ENCODE measurements at places on chromosomes 4 and X.

DNA sequence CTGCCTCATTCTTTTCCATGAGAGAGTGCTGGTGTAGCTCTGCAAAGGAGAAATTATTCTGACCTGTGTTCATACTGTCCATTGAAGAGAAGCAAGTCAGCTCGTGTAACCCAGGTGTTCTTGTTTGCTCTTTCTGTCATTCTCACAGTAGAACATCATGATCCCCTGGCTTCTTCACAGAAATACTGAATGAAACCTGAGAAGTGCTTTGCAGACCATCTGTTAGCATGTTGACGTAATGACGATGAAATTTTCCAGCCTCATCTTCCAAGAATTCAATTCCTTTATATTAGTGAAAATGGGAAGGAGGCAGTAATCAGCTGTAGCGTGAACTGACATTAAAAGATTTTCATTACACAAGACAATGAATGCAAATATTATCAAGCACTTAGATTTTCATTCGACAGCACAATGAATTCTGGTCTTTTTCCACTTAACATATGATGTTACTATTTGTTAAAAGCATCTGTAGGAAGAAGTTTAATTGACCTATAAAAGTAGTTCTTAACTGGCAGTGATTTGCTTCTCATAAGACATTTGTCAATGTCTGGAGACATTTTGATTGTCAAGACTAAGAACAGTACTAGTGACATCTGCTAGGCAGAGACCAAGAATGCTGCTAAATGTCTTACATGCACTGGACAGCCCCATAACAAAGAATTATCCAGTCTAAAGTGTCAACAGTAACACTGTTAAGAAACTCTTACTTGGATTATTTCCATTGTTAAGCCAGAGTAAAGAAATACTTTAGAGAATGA is 246.3 kb downstream of the BANK1 start:
- no peak for DNase-seq

- no peak for DNase-seq
These were observed 63.0 kb downstream of the PRSS12 start for GRCh38 chr4:118289794-118290193.

- peak; percentile 1 for DNase-seq
These were observed 88.4 kb downstream of the GPR143 start for GRCh38 chrX:9677098-9677739.

DNA sequence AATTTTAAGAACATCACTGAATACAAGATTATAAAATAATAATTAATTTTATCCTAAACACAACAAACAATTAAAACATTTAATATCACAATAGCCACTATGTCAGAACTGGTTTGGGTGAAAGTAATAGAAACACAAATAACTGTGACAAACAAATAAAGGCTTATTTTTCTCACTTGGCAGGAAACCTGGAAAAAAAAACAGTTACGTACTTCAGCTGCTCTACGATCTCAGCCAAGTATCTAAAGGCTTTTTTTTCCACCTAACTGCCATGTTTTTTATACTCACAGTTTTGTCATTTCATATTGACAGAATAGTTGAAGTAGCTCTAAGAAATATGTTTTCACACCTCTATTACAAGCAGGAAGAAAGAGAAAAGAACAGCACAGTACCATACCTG is 284.8 kb upstream of the INTU start:
- no peak for DNase-seq

- no peak for DNase-seq
These were observed 124.4 kb downstream of the TBX22 start for GRCh38 chrX:80138938-80139337.

DNA sequence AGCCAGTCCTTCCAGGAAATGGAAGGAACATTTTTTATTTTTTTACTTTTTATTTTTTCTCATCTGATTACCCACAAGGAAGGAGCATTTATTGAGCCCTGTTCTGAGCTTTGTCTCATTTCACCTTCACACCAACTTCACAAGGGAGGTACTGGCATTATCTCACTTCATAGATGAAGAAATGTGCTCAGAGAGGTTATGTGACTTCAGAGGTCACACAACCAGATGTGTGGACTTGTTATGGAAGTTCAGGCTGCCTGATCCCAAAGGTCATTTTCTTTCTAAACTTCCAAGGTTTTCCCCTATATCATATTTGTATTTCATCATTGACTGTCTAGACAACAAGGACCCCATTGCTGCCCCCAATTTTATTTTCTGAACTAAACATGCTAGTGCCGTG is 160.3 kb downstream of the DCLK2 start:
- no peak for DNase-seq

GRCh38 chrX:55486736-55487135 is 2.9 kb downstream of the USP51 start:
- DNase-seq: no peak

GRCh38 chr4:169417629-169418282 is 147.0 kb upstream of the SH3RF1 start:
- DNase-seq: no peak

DNA sequence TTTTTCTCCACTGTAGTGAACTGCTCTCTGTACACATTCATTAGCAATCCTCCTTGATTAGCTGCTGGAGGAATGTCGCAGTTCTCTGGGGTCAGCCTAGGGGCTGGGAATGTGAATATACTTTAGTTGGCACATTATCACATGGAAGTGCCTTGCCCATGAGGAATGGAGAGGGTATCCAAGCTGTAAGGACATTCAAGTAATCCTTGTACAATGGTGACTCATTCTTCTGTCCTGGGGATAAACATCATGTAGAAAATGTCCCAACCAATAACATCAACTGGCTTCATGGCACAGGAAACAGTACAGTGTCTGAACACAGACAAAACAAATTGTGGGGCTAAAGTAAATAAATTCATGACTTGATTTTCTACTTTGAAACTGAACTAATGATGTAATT is 147.1 kb downstream of the GLRA2 start:
- no peak for DNase-seq

- DNase-seq: no peak
These were observed 20.6 kb downstream of the RTL5 start for GRCh38 chrX:72110876-72111708.

- DNase-seq: no peak
These were observed 16.0 kb downstream of the UBA6 start for GRCh38 chr4:67684839-67685531.

DNA sequence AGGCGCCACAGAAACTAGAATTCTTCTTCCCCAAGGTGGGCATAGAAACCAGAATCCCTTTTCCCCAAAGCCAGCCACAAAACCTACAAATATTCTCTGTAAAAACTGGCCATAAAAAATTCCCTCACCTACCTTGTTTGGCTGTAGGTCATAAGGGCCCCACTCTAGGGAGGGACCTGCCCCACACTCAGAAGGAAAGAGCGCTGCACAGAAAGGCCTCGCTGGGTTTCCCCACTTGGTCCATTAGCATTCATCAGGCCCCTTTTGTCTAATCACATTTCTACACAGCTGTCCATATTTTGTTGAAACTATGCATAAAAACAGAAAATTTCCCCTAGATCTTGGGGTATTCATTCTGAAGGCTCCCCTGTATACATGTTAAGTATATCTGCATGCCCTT is 54.1 kb downstream of the PHKA2 start:
- no peak for DNase-seq

GRCh38 chrX:40094900-40095582 is 2.7 kb downstream of the BCOR start:
- peak; percentile 2 for DNase-seq

- no peak for DNase-seq
These were observed 1017.1 kb upstream of the HS3ST1 start for GRCh38 chr4:12445711-12446235.

DNA sequence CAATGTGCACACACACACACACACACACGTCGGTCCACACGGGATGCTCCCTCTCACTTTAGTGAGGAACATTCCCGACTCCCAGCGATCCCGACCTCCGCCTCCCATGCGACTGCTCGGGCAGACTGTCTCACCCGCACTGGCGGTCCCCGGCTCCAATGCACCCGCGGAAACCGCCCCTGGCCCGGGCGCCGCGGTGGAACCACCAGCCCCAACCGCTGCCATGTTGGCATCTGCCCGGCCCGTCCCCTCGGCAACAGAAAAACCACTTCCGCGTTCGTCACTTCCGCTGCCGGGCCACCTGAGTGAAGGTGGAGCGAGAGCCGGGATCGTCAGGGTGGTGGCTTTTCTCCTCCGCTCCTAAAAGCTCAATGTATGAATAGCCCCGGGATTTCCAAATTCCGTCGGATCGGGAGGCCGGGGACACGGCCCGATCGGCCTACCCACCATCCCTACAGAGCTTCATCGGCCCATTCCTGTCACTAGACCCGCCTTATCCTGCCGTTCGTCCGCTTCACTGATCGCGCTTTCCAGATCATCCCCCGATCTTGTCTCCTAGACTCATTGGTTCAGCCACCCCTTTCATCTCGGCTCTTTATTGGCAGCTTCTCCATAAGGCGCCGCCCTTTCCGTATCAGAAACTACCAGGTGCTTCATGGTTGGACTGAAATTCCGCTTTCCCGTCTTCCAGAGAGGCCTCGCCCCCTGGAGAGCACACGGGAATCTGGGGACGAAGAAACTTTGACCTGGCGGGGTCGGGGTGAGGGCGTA is at the start of gene SLC35A2:
Gene SLC35A2, minus strand, starts transcription at position 235 of the 771 bp plus-strand sequence. Its CDS starts 10 bp downstream, at position 225.
- DNase-seq: peak; percentile 78

DNA sequence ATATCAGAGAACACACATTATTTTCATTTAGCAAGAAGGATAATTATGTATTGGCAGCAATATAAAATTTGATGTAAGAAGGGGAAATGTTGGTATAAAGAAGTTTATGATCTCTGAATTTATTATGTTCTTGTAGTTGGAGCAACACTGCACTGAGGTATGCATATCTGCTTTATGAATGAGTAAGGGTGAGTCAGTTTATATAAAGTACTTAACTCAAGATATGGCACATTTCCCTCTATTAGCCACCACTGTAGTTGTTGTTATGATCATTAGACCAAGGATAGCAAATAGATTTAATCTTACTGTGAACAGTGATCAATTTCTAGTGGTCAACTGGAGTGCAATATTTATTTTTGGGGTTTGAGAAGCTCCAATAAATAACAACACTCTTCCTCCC is 66.6 kb downstream of the SNX25 start:
- DNase-seq: no peak

- no peak for DNase-seq
These were observed at the start of gene GABRB1 for GRCh38 chr4:47031011-47031678. GABRB1 (plus strand) TSS chr4:47031567.

- DNase-seq: no peak
These were observed 18.5 kb downstream of the CNOT6L start for GRCh38 chr4:77800483-77801259.

DNA sequence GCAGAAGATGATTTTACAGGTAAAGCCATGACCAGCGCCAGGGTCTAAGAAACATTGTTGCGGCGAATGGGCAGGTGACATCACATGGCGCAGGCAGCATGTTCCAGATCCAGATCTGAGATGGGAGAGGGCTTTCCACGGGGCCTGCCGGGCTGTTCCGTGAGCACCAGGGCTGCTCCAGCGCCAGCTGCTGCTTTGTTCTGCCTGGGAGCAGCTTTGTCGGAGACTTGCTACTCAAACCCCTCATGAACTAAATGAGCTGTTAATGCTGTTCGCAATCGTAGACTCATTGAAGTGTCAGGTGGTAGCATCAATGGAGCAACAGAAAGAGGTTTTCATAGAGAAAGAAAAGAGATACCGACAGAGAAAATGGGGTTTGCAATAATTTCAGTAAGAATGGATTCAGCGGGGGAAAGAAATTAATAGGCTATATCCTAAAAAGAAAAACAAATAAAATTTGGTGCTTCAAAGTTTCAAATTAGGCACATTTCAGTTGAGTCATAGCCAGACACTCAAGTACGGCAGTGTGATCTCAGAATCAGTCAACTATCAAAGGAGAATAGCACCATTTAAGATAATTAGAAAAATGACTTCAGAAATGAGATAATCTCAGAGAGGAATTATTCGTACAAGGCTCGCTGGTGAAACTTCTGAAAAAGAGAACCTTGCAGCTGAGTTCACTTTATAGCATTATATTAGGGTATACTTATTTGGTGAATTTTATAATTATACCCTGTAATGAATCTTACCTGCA is 23.9 kb downstream of the SORBS2 start:
- no peak for DNase-seq

DNA sequence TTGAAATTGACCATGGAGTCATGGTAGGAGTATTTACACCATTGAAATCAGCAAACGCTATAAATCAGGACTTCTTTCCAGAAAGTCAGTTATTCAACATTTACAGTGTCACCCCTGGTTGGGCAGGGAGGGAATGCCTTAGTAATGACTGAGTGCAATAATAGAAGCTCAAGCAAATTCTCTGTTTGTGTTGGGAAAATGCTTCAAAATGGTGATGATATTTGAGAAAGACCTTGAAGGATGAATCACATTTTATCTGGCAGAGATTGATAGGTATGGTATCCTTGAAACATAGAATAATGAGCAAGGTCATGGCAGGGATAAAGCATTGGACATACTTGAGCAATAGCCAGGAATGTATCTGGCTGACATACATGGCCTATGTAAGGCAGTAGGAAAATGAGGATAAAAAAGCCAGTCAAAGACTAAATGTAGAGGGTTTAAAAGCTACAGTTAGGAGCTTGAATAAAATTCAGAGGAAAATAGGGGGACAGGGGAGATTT is 248.7 kb downstream of the FMR1NB start:
- no peak for DNase-seq

DNA sequence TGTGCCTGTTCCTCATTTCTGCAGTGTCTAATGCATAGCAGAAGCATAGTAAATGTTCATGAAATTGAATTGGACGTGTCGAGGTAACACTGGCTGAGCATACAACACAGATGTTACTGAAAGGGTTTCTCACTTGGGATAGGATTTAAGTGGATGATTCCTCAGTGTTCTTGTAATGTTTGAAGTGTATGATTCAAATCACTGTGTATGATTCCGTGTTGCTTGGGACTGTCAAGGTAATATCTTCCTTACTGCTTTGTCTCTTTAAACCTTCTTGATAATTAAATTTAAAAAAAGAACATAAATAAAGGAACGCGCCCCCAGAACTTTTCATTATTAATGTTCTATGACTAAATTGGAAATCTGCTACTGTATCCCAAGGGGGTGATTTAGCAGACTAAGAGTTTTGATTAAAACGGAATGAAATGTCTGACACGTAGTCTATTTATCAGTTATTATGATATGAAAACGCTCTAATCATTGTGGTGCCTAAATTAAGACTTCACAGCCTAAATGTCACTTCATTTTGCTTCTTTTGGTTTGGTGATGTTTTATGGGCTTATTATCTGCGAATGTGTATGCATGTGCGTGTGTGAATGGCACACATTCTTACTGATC is 696.9 kb upstream of the EPHA5 start:
- no peak for DNase-seq

- no peak for DNase-seq
These were observed 1323.4 kb downstream of the C4orf33 start for GRCh38 chr4:130419211-130419975.
